Nucleus accumbens (tissue), 56 donors: ENCODE measurements at places on chromosomes 2 and 18.

- no peak for DNase-seq
These were observed 55.2 kb downstream of the UNC50 start for GRCh38 chr2:98663511-98664090.

DNA sequence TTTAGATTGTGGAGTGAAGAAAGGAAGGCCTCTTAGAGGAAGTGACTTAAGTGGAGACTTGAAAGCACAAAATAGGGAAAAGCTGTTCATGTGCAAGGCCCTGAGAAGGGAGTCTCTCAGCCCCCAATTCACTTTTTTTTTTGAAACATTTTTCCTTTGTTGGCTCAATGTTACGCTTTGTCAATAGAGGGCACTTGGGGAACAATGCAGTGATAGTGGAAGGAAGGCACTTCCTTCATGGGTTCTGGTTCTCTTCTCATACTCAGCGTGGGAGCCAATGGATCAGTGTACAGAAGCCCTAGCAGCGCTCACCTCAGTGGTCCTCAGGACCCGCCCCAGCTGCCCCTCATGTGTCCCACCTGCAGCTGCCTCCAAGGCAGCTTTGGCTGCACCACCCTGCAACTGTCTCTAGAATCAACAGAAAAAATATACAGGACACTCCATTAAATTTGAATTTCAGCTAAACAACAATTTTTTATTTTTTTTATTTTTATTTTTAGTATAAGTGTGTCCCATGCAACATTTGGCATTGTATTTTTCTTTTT, 8.6 kb upstream of the C2orf42 start:
- no peak for DNase-seq

DNA sequence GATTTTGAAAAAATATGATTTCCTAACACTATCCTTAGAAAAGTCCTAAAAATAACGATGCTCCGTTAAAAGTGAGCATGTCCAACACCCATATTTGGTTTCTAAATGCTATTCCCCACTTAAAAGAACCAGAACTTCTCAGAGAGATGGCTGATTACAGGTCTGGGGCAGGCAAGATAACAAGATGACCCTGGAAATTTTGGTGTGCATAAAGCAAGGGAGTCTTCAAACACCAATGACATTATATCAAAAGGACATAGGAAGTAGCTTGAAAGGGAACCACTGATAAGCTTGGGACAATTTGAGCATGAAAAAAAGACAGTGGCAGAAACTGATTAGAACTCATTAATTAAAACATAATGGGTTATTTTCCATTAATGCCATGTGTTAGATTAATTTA, 17.9 kb downstream of the STK17B start:
- DNase-seq: no peak

- DNase-seq: no peak
These were observed 183.4 kb upstream of the FN1 start for GRCh38 chr2:215619022-215619958.

GRCh38 chr2:161745866-161746614, 121.8 kb downstream of the SLC4A10 start:
- DNase-seq: no peak

DNA sequence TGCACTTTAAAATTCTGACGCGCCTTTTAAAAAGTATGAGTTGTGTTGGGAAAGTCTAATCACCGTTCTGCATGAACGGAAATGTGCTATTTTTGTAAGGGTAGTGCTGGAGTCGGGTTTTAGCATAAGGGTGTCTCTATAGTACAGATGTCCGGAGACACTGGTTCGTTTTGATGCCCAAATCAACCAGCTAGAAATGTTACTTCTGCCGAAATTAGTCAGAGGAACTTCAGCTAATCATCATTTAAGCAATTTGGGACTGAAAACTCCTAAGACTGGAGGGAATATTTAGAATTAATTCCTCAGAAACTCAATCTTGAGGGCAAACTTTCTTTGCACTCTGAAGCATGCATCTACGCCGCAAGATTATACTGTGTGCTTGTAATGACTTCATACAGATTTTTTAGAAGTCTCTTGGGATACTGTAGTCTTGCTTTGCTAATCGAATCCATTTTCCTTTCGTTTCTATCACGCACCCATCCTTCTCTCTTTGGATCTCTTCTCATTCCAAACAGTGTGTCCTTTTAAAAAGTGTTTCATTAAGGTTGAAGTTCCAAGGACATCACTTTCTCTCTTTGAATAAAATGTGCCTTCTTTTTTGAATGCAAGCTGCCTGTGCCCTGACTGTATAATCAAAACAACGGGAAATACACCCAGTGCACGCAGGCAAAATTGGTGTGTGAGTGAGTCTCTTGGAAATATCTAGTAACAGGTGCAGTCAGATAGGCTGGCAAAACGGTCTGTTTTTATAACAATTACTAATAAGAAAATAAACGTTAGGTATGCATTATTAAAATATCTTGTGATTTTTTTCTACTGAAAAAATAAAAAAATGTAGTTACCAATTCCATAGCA, 270.9 kb upstream of the TCF4 start:
- no peak for DNase-seq

- DNase-seq: no peak
These were observed 799.0 kb downstream of the DCDC2C start for GRCh38 chr2:4502230-4502843.
